Activated CD4-positive, alpha-beta T cell treated with anti-CD3 and anti-CD28 coated beads, Interleukin-2, Interleukin-6, amounts not matched to agents 100 ng/mL and 50 ng/mL, durations not matched to agents 16 hours and 8 hours (primary cell): ENCODE measurements at places on chromosomes 2 and 18.
A peak's percentile ranks its signal among the peaks of the same experiment; 100 is the strongest.

- DNase-seq = no peak
Observed at GRCh38 chr2:6927186-6927585, 10.0 kb downstream of the RNF144A start.

- DNase-seq = no peak
Observed at GRCh38 chr2:9909106-9909505, 42.4 kb upstream of the GRHL1 start.

DNA sequence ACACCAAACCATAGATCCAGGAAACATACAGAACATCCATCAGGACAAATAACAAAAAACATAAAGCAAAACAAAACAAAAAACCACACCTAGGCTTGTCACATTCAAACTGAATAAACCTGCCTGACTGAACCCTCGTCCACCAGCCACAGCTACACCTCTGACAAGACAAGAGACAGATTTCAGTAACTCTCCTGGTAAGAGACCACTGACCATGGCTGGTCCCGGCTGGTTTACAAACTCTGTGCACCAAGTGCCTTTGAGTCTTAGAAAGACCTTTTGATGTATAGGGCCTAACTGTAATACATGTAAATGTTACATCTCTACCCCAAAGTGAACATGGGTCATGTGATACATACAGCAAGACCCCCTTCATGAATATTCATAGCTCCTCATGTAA, 4.8 kb upstream of the SLC66A2 start:
- no peak for DNase-seq

DNA sequence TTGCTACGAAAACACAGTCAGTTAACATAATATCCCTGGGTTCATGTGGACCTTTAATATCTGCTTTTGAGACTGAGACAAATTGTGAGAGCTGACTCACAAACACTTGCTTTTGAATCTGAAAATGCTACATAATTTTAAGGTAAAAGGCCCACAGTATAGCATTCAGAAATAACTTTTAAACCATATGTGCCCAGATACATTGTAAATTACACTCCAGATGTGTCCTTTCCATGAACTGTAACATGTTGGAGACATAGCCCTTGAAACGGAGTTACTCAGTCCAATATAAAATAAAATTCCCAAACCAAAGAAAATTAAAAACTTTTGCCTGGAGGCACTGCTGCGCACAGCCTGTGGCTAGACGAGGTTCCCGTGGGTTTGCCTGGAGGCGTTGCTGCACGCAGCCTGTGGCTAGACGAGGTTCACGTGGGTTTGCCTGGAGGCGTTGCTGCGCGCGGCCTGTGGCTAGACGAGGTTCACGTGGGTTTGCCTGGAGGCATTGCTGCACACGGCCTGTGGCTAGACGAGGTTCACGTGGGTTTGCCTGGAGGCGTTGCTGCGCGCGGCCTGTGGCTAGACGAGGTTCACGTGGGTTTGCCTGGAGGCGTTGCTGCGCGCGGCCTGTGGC, 131.9 kb upstream of the ALKAL2 start:
- no peak for DNase-seq

DNA sequence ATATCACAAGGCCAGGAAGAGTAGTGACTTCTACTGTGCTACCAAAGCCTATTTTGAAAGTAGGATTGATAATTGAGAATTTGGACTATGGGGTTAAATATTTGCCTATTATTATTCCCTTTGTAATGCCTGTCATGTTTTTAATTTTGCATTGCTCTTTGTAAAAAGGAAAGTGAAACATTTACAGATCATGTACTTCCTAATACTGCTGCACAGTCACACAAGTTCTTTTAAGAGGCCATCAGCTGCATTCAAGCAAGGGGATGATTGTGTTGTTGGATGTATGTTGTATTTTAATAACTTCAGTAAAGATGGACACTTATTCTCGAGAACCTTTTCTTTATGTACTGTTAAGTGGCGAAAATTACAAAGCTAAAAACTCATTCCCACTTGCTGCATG, 70.1 kb downstream of the PLEKHA3 start:
- no peak for DNase-seq

GRCh38 chr2:177692783-177693269, 300.3 kb downstream of the AGPS start:
- no peak for DNase-seq

DNA sequence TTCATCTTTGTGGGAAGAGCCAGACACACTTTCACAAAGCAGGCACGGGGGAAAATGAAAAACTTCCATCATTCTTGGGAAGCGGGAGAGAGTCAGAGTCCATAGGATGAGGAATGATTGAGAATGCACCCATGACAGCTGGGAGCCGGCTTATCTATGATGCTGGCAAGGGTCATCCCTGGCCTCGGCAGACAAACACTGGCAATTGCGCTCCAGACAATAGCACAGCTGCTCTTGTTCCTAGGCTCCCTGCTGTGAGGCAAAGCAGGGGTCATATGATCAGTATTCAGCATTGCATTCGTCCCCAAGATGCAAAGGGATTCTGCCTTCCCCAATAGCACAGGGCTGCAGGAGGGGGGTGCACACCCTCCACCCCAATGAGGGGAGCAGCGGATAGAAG, 33.0 kb downstream of the CYRIA start:
- DNase-seq = no peak

GRCh38 chr2:197628043-197628500, 47.3 kb downstream of the RFTN2 start:
- DNase-seq = no peak

DNA sequence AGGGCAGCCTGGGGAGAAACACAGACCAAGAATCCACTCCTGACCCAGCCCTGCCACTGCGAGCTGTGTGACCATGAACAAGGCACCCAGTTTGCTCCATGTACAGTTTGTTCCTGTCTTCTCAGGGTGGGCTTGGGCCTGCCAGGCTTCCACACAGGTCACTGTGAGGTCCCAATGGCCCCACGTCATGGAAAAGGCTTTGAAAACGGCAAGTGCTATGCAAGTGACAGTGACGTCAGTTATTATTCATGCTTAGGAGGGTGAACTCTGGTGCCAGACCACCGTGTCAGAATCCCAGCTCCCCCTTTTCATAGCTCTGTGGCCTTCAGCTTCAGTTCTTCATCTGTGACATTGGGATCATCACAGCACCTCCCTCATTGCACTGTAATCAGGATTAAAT, 87.1 kb downstream of the TNS1 start:
- no peak for DNase-seq

GRCh38 chr2:3535467-3535793, 16.1 kb upstream of the ADI1 start:
- DNase-seq = no peak

DNA sequence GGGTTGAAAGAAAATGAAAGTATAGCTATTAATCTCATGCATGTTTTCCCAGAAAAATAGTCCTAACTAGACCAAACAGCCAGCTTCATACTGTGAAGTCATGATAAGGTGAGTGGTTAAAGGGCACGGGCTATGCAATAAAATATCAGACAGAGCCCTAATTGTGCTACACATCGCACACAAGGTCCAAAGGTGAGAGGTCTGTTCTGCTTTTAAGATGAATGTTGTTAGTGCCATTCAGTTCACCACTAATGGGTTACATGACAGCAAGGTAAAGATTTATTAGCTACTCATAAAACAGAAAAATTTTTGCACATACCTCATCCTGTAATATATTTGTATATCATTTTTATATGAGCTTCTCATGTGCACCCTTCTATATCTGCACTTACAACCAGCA, 105.0 kb upstream of the STK17B start:
- DNase-seq = no peak

DNA sequence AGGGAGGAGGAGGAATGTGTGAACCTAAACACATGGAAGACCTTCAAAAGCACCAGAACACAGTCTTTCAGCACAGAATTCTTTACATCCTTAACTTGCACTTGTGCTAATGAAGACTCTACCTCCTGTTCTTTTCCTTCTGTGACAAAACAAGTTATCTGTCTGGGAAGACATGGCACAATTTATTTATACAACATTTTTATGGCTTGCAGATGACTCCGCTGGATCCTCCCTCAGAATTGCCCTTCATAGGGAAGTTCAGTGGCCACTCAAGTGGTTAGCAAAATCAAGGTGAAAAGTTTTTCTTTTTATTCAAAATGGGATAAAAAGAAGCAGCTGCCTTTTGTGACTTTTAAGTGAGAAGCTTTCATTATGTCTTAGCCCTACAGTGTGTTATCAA, 21.4 kb downstream of the BCL2L11 start:
- DNase-seq = no peak

- no peak for DNase-seq
Observed at GRCh38 chr2:133644846-133645245, 76.6 kb upstream of the NCKAP5 start.

- DNase-seq = no peak
Observed at GRCh38 chr2:110843496-110843895, 111.1 kb downstream of the ACOXL start.

- DNase-seq = no peak
Observed at GRCh38 chr2:197208024-197208423, 102.6 kb downstream of the ANKRD44 start.

GRCh38 chr18:50397023-50397422, 22.2 kb downstream of the SKA1 start:
- DNase-seq = no peak

DNA sequence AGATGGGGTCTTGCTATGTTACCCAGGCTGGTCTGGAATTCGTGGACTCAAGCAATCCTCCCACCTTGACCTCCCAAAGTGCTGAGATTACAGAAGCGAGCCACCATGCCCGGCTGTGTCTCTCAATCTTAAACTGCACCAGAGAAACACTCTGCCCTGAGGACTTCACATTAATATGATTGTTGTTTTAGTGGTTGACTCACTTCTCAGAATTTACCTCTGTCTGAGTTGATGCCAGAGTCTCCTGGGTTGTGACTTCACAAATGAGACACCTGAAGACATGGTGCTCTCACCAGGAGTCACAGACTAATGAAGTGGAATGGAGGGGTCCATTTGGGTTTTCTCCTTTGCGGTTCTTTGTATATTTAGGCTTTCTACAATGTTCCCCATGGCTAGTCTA, 61.0 kb upstream of the TGIF1 start:
- no peak for DNase-seq

GRCh38 chr2:175036582-175037018, 31.4 kb upstream of the CHN1 start:
- DNase-seq = peak; percentile 41

GRCh38 chr2:95375532-95376150, 26.9 kb upstream of the FAHD2A start:
- no peak for DNase-seq

- no peak for DNase-seq
Observed at GRCh38 chr18:10296491-10296890, 157.9 kb upstream of the APCDD1 start.

GRCh38 chr2:84782717-84783442, 98.0 kb downstream of the TRABD2A start:
- DNase-seq = peak; percentile 63

DNA sequence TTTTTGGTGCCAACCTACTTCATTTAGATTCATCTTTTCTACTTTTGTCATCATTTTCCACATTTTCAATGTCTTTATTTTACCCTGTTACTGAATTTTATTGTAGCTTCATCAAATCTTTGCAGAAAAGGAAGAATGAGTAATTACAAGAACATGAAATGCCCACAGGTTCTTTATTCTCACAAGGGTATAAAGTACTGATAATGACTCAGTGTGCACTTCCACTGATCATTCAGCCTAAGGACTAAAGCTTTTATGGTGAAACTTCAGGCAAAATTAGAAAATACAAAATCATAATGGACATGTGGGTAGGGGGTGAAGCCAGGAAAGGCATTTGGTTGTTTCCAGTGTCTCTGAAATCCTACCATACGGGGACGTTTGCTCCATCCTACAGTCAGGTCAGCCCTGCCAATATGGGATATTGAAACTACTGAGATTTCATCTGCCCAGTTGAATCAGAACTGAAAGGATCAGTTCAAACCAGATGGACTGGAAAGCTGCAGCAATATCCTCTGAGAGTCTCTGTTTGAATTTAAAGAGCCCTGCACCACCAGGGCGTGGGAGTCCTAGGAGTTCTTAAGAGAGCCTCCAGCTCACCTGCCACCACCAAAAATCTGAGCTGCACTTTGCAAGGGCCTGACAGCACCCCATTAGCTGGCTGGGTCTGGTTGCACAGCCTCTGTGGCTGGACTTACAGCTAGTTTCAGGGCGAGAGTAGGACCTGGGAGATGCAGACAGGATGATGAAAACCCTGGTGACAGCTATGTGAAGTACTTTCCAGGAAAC, 390.4 kb downstream of the CMPK2 start:
- DNase-seq = no peak

GRCh38 chr18:42614619-42615293, 500.7 kb downstream of the RIT2 start:
- no peak for DNase-seq

DNA sequence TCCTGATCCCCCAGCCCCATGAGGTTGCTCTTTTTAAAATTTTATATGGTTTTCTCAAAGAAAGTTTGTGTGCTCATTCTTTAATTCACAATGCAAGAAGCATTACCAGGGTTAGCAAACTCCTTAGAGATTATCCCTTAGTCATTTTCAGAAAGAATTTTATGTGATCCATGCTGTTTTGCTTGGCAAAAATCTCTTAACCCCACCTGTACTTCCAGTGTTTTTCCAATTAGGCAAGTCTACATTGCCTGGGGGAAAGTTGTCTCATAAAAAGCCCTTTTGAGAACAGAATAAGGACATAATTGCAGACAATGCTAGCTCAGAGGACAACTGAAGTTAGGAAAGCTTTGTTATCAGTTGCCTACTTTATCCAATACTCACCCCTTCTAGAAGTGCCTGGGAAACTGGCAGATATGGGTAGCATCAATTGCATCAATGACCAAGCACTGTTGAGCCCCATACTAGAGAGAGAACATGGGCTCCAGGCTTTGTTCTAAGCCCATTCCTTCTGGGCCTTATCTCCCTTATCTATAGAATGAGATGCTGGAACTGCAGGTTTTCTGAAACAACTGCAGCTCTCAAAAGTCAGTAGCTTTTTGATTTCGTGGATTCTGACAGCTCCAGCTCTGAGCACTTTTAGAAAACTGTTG, 265.9 kb upstream of the SPHKAP start:
- no peak for DNase-seq

GRCh38 chr2:152336119-152336853, 1.3 kb downstream of the FMNL2 start:
- DNase-seq = peak; percentile 18

GRCh38 chr18:5285326-5285725, 10.2 kb downstream of the ZBTB14 start:
- DNase-seq = no peak

- no peak for DNase-seq
Observed at GRCh38 chr2:171554991-171555615, 32.8 kb downstream of the CYBRD1 start.

GRCh38 chr2:166230724-166231070, 102.9 kb upstream of the SCN1A start:
- DNase-seq = no peak

- no peak for DNase-seq
Observed at GRCh38 chr2:200810252-200810997, 1.3 kb upstream of the BZW1 start.

- no peak for DNase-seq
Observed at GRCh38 chr18:79952456-79952995, 1.1 kb upstream of the SLC66A2 start.
